ENCODE measurements at places on chromosomes 4 and X. TPM values are rescaled to one million over a fixed set of nuclear protein-coding genes. Genes with fewer than 3 reads are reported as not detected.

The SULT1B1 gene
- polyA plus RNA-seq, result 9.3 TPM

The IL2 gene
- polyA plus RNA-seq, result not detected

The USP17L22 gene
- not detected for polyA plus RNA-seq

The GAB1 gene
- polyA plus RNA-seq, result 26.0 TPM

The DOK7 gene
- 19.6 TPM for polyA plus RNA-seq

DNA sequence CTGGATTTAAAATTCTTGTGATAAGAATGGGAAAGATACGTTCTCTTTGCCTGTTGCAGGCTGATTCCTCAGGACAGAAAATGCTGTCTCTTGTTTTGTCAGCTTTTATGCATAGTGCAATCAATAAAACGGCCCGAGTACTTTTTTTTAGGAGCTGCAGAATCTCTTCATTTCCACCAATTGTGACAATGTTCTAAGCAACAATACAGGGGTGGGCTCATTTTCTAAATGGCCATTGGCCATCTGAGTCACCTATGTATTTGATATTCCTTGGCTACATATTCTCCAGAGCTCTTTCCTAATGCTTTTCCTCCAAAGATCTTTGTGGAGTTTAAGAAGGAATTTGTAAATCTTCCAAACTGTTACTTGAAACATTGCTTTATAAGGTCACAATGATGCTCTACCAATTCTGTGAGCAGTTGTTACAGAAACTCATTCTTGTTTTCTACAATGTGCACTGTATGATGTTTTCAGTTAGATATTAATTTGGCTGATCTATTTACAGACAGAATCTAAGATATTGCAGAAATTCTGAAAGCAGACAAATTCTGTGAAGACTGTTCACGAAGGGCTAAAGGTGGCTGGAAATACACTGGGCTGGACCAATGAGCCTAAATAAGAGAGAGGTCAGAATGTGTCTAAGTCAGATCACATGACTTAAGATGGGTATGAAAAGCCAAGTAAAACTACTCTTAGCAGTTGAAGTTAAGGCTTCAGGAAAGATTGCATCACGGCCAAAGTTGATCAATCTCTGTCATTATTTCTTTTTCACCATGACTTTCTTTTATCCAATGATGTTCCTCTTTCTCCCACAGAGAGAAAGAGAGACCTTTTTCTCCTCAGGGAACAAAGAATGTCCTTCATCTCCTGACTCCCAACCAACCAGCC, 33.4 kb downstream of the TAPT1 start:
- DNase-seq, result no peak

DNA sequence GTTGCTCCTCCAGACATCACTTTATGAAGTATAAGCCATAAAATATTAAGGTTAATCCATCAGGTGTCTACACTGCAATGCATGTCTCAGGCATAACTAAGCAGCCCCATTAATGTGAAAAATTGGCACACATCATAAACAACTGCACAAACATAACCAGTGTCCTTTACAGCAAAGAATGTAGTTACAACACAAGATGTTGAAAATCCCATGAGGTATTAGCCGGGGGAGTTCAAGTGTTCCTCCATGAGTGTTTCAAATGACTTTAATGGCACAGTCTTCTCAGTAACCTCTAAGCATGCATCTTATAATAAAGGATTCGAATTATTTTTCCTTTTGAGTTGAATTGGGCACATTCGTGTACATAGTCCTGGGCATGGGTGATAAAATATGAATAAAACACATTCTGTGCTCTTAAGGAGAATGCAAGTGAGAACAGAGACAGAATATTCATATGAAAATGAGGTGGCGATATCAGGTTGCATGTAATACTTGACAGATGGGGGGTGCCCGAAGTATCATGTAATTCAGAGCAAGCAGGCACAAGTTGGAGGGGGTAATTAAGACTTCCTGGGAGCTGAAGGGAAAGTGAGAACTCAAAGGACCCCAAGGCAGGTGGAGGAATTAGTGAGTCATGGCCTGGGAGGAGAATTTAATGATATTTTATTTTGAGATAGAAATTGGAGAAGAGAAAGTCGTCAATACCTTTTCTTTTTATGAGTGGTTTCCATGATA, 18.2 kb upstream of the VCX2 start:
- DNase-seq, result no peak

- peak; percentile 90 for DNase-seq
Observed at GRCh38 chrX:24025741-24026403, 1.1 kb downstream of the KLHL15 start.

GRCh38 chr4:1500231-1500965, 94.2 kb upstream of the NKX1-1 start:
- DNase-seq, result no peak

- DNase-seq, result no peak
Observed at GRCh38 chr4:144711700-144712456, 65.9 kb downstream of the HHIP start.
